Midbrain (tissue), 1 donor: ENCODE measurements at places on chromosomes 3 and 15.

DNA sequence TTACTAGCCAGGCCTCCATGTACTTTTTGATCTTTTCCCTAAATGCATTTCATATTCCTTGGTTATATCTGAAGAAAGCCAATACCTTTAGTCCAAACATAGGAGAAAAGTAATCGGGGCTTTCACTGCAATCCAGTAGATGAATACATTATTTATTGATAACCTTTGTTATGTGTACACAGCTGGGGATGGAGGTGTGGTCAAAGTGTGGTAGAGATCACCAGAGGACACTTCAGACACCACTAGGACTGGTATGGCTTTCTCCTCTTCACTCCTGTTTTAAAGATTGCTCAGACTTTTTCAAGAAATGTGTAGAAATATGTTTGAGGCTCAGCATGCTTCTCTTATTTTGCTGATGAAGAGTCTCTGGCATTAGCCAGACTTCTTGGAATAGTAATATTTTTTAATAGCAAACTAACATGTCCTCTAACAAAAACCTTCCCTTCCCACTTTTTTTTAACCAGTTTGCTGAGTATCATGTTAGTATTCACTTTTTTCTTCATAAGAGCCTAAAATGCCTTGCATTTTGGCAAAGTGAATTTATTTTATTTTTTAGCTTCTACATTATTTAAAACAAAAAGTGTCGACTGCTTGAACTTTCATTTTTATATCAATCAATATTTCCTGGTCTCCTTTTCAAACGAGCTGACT lies 65.6 kb upstream of the MBNL1 start:
- no peak for DNase-seq

GRCh38 chr3:172939651-172940293 lies 189.2 kb downstream of the ECT2 start:
- DNase-seq: no peak

GRCh38 chr15:78088773-78089080 lies 3.6 kb upstream of the SH2D7 start:
- DNase-seq: no peak

- no peak for DNase-seq
Observed at GRCh38 chr15:31322504-31322903, 4.1 kb upstream of the KLF13 start.

DNA sequence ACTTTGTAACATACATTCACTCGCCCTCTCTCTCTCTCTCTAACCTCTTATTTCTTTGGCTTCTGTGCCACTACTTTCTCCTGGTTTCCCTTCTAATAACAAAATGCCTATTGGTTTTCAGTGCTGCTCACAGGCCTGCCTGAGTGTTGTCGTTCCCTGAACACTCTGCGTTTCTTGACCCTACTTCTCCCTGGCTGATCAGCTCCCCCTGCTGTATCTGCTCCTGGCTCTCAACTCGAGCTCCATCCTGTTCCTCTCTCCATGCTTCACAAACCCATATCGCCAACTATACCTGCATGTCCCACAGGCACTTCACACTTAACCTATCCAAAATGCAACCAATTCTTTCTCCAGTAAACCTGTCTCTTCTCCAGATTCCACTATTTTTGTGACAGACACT lies 111.4 kb downstream of the OPA1 start:
- peak; percentile 8 for DNase-seq

DNA sequence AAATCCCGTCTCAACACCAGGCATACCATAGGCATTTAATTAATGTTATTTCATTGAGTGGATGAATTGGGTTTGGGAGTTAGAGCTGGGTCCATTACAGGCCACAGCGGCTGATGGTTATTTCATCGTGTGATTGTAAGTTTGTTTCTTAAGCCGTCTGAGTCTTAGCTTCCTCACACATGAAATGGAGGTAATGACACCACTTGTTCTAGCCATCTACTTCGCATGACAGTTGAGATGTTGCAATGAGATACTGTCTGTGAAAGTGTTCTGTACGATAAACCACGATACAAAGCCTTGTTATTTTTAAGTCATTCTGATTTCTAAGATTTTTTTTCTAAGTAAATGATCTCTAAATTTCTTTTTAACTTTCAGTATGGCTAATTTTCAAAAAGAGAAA lies 8.6 kb upstream of the TP63 start:
- no peak for DNase-seq

- no peak for DNase-seq
Observed at GRCh38 chr3:9349321-9350117, 13.3 kb upstream of the THUMPD3 start.

DNA sequence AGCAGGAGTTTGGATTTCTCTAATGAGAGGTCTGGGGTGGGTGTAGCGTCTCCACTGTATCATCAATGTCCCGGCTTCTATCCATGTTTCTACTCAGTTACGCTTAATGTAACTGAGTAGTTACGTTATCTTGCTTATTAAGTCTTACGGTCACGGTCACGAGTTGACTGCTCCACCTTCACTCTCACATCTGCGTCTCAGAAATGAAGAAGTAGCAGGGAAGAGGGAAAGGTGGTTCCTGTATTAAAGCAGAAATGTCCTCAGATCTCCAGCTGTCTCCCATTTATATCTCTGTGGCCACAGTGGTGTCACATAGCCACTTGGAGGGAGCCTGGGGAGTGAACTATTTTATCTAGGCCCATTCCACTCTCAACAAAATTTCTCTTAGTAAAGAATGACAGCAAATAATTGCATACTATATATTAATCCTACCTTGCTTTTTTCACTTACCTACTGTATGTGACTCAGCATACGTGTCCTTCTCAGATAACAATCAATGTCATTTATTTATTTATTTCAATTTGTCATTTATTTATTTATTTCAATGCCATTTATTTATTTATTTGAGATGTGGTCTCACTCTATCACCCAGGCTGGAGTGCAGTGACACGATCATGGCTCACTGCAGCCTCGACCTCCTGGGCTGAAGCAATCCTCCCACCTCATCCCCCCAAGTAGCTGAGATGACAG lies 39.7 kb upstream of the RNU6-1 start:
- no peak for DNase-seq

DNA sequence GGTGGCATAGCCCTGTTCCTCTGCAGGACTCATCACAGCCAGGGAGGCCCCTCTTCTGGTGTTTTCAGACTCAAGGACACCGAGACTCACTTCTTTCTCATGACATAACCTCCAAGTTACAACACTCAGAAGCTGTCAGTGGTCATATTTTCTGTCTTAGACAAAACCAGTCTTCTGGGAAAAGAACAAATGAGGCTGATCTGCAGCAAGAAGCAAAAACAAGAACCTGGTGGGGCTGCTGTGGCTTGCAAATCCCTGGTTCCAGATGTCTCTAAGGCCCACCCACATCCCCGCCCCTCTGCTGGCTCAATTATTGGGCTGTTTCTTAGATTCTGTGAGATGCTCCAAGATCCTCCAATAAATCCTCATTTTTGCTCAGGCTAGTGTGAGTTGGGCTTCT lies 16.6 kb upstream of the LOXL1 start:
- DNase-seq: no peak

GRCh38 chr15:53872410-53872809 lies 105.8 kb upstream of the UNC13C start:
- DNase-seq: no peak

GRCh38 chr15:98213346-98213979 lies 253.0 kb downstream of the ARRDC4 start:
- no peak for DNase-seq

- DNase-seq: peak; percentile 11
Observed at GRCh38 chr3:151305060-151305774, 11.4 kb downstream of the GPR87 start.

GRCh38 chr3:176953106-176954060 lies 243.9 kb downstream of the TBL1XR1 start:
- DNase-seq: no peak
